GM23248 (cell line): ENCODE measurements at places on chromosomes 1 and 21.

- peak; percentile 44 for DNase-seq
These were observed 885 bp downstream of the AHCYL1 start for GRCh38 chr1:109985247-109986053.

DNA sequence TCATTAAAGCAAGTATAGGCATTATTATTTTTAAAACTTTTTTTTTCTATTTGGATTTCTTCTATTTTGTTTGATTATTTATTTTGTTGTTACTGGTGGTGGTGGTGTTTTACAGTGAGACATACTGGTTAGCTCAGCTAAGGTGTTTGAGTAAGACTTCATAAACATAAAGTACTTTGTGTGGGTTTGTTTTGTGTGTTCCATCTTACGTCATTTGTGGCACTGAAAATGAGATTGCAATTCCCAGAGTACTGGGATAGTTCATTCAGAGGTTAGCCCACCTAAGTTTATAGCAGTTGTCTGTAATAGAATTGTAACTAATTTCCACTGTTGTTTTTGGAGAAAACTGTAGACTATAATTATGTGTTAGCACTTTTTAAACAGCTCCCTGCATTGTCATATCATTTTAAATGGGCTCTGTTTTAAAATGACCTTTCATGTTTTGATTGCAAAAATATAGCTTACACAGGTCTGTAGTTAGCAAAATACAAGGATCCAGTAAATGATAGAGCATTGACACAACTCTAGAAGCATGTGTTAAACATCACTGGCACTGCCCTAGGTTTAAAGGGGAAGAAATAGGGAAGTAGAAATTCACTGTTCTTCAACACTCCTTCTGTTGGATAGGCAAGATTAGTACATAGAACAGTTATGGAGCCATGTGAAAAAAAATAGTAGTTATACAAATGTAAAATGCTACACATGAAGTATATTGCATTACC lies 171.7 kb downstream of the NFIA start:
- no peak for DNase-seq

- no peak for DNase-seq
These were observed 8.4 kb upstream of the SLC37A1 start for GRCh38 chr21:42505090-42505726.

DNA sequence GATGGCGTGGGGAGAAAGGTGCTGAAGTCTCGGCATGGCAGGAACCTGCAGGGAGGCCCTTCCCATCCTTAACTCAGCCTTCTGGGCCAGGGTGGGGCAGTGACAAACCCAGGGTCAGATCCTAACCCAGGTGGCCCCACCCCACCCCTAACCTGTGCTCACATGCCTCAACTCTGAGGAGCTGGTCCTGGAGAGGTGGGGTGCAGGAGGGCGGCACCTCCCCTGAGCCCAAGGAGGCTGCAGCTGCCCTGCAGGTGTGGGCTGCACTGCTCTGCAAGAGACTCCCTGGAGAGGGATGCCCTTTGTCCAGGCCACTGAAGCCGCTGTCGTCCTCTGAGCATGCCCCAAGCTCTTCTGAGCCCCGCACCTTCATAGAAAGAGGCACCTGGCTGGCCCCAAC lies 15.2 kb upstream of the ADAMTSL4 start:
- DNase-seq: no peak

- DNase-seq: peak; percentile 76
These were observed 31.5 kb downstream of the PRKAA2 start for GRCh38 chr1:56676571-56677035.

GRCh38 chr21:45192332-45192731 lies 95.4 kb downstream of the POFUT2 start:
- no peak for DNase-seq

DNA sequence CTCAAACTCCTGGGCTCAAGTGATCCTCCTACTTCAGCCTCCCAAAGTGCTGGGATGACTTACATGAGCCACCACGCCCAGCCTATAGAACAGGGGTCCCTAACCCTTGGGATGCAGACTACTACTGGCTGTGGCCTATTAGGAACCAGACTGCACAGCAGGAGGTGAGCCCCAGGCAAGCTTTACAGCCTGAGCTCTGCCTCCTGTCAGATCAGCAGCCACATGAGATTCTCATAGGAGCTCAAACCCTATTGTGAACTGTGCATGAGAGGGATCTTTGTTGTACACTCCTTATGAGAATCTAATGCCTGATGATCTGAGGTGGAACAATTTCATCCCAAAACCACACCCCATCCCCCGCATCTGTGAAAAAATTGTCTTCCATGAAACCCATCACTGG lies 13.4 kb upstream of the PSMB4 start:
- DNase-seq: no peak

GRCh38 chr1:164780863-164781262 lies 221.9 kb downstream of the PBX1 start:
- DNase-seq: peak; percentile 97

GRCh38 chr1:171644805-171645483 lies 7.5 kb downstream of the MYOC start:
- peak; percentile 89 for DNase-seq

DNA sequence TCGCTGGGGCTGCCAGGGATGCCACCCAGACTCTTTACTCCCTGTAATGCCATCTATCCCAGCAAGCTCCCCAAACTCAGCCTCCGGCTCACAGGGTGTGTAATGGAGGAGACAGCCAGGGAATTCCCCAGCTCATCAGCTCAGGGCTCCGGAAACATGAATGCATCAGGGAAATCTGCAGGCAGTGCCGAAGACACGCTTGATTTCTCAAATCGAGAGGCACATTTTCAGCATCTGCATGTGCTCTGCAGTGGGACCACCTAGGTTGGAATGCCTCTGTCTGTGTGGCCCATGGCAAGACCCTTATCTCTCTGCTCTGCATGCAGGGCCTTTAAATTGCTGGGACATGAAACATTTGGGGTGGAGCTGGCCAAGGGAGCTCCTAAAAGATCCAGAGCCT lies 170.1 kb downstream of the TRABD2B start:
- DNase-seq: no peak

DNA sequence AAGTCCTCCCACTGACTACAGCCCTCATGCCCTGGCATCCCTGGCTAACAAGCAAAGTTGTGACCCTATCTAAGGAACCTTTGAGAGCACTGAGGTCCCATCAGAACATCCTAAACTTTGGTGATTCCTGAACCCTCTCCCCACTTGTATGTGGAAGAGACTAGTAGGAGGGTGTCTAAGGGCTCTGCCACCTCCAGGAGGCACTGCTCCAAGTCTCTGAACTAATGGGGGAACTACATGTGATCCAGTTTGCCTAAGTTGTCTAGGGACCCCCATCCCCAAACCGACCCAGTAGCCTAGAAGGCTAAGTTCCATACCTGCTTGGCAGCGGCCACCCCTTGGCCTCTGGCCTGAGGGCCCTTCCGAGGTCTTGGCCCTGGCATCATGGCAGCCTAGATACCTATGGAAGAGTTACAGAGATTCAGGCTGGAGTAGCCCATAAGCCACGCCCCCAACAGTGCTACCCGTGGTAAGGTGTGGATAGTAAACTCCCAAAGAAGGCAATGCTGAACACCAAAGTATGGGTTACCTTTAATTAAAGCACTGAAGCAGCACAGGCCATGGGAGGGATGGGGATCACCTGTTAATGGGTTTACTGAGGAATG lies 1.7 kb downstream of the CC2D1B start:
- no peak for DNase-seq
